ENCODE measurements at places on chromosomes 7 and 10. TPM values are rescaled to one million over a fixed set of nuclear protein-coding genes. Genes with fewer than 3 reads are reported as not detected.

Gene SKAP2
- 18.8 TPM for total RNA-seq

Gene GALNT17
- total RNA-seq = not detected

Gene AKR1C2
- total RNA-seq = 376 TPM

Gene GSTO1
- total RNA-seq = 260 TPM

Gene WNT16
- total RNA-seq = 0.16 TPM

Gene OGDHL
- under 0.01 TPM for total RNA-seq

Gene NEUROD6
- not detected for total RNA-seq

Gene PTPN20
- 0.27 TPM for total RNA-seq

Gene TCF7L2
- 8.8 TPM for total RNA-seq

Gene GDF10
- 11.1 TPM for total RNA-seq

Gene KMT2E
- total RNA-seq = 132 TPM

Gene ANKRD61
- total RNA-seq = not detected

Gene HOXA3
- total RNA-seq = 3.5 TPM

Gene KBTBD2
- 18.2 TPM for total RNA-seq

Gene OR2A42
- total RNA-seq = not detected

Gene ALDH18A1
- total RNA-seq = 76.9 TPM

Gene MINDY4
- total RNA-seq = 13.2 TPM

Gene VWC2
- not detected for total RNA-seq

Gene SLC26A3
- total RNA-seq = not detected

Gene ADAM22
- total RNA-seq = 2.4 TPM

Gene SGPL1
- 26.3 TPM for total RNA-seq

Gene NDUFB8
- 134 TPM for total RNA-seq

Gene PLPP4
- total RNA-seq = not detected

Gene BAMBI
- total RNA-seq = 1.4 TPM

Gene ZFYVE27
- 14.1 TPM for total RNA-seq

Gene HEPACAM2
- total RNA-seq = not detected

Gene NODAL
- not detected for total RNA-seq

Gene RELN
- 7.5 TPM for total RNA-seq

Gene ADCY1
- 0.72 TPM for total RNA-seq

Gene ITIH5
- total RNA-seq = 0.09 TPM

Gene SHTN1
- 9.2 TPM for total RNA-seq

Gene ADIRF
- total RNA-seq = 48.4 TPM

Gene CUEDC2
- 61.4 TPM for total RNA-seq

Gene EBLN1
- total RNA-seq = not detected

Gene CPA2
- total RNA-seq = not detected

Gene FFAR4
- not detected for total RNA-seq

Gene PLOD3
- total RNA-seq = 31.3 TPM

Gene NAMPT
- 84.4 TPM for total RNA-seq

All from fibroblast of the aortic adventitia (primary cell).